Spinal cord (tissue), 10 donors: ENCODE measurements at places on chromosomes 1 and 21. TPM values are rescaled to one million over a fixed set of nuclear protein-coding genes. Genes with fewer than 3 reads are reported as not detected.

Gene KLHDC8A
- polyA plus RNA-seq = 49.9 TPM

Gene CADM3
- polyA plus RNA-seq = 243 TPM

Gene C1orf226
- 10.2 TPM for polyA plus RNA-seq

Gene CRNN
- polyA plus RNA-seq = not detected

Gene CELA2A
- polyA plus RNA-seq = not detected

Gene DYNLT4
- polyA plus RNA-seq = 1.5 TPM

Gene FTCD
- 5.3 TPM for polyA plus RNA-seq

Gene CSMD2
- 25.0 TPM for polyA plus RNA-seq

Gene PDE4B
- polyA plus RNA-seq = 84.9 TPM

Gene INAVA
- polyA plus RNA-seq = 18.9 TPM

Gene AMY1B
- polyA plus RNA-seq = 0.18 TPM

Gene VHLL
- polyA plus RNA-seq = 0.32 TPM

Gene TOE1
- polyA plus RNA-seq = 9.1 TPM

Gene NPPB
- 3.1 TPM for polyA plus RNA-seq

Gene NUF2
- polyA plus RNA-seq = 12.5 TPM

Gene KCNK2
- polyA plus RNA-seq = 33.2 TPM

Gene GBP3
- 1.6 TPM for polyA plus RNA-seq

Gene VAV3
- 6.4 TPM for polyA plus RNA-seq

Gene DMRTA2
- polyA plus RNA-seq = not detected

Gene LRRIQ3
- 1.2 TPM for polyA plus RNA-seq

Gene NES
- 96.9 TPM for polyA plus RNA-seq

Gene SYT11
- polyA plus RNA-seq = 266 TPM

Gene RGS7
- 44.1 TPM for polyA plus RNA-seq

Gene AURKAIP1
- 130 TPM for polyA plus RNA-seq

Gene SPAG17
- 15.3 TPM for polyA plus RNA-seq

Gene C2CD4D
- polyA plus RNA-seq = 0.97 TPM

Gene CFAP141
- polyA plus RNA-seq = 2.3 TPM

Gene ANKRD65
- polyA plus RNA-seq = 10.8 TPM

Gene PLEKHG5
- 32.9 TPM for polyA plus RNA-seq

Gene ZBTB8B
- polyA plus RNA-seq = 8.3 TPM

Gene NBPF20
- 3.2 TPM for polyA plus RNA-seq

Gene PTPN7
- polyA plus RNA-seq = 0.98 TPM

Gene TMEM82
- not detected for polyA plus RNA-seq

Gene LAX1
- 0.12 TPM for polyA plus RNA-seq

Gene PLA2G2D
- 0.10 TPM for polyA plus RNA-seq

Gene LCE6A
- not detected for polyA plus RNA-seq

Gene FCRL2
- not detected for polyA plus RNA-seq

Gene LCE1B
- not detected for polyA plus RNA-seq

Gene EPHX1
- 48.5 TPM for polyA plus RNA-seq

Gene SUSD4
- polyA plus RNA-seq = 54.4 TPM

Gene RCC1
- polyA plus RNA-seq = 20.0 TPM

Gene EXOSC10
- 81.4 TPM for polyA plus RNA-seq

Gene FCRL6
- not detected for polyA plus RNA-seq

Gene PRR9
- not detected for polyA plus RNA-seq

Gene INSRR
- 0.70 TPM for polyA plus RNA-seq

Gene SLC9C2
- 1.3 TPM for polyA plus RNA-seq

Gene NTNG1
- polyA plus RNA-seq = 24.5 TPM

Gene KIAA1614
- polyA plus RNA-seq = 5.7 TPM

Gene AMPD1
- polyA plus RNA-seq = not detected

Gene ZNF593OS
- polyA plus RNA-seq = 2.7 TPM

Gene CLCA1
- polyA plus RNA-seq = not detected

Gene SYDE2
- polyA plus RNA-seq = 1.7 TPM

Gene AGTRAP
- 19.3 TPM for polyA plus RNA-seq

Gene OR2T33
- 0.41 TPM for polyA plus RNA-seq

Gene CASQ2
- 1.1 TPM for polyA plus RNA-seq
